Eye (tissue), 1 donor: ENCODE measurements at places on chromosomes 12 and 14.

DNA sequence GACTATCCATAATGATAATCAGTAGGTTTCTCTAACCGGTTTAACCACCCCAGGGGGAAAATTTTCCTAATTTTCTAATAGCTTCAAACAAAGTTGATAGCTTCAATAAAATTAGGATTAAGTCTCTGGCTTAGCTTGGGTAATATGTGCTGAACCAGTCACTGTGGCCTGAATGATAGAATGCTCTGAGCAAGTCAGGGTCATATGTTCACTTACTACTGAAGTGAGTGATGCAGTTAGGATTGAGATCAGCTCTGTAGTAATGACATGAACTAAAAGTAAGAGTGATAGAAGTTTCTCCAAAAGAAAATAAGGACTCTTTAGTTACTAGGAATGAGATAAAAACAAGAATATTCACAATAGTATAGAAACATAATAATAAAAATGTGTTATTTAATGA is 32.6 kb downstream of the ETNK1 start:
- no peak for DNase-seq

- peak; percentile 30 for DNase-seq
Measured at GRCh38 chr12:106580671-106581508, 1.9 kb upstream of the RFX4 start.

- no peak for DNase-seq
Measured at GRCh38 chr14:96416292-96416691, 24.4 kb downstream of the AK7 start.

DNA sequence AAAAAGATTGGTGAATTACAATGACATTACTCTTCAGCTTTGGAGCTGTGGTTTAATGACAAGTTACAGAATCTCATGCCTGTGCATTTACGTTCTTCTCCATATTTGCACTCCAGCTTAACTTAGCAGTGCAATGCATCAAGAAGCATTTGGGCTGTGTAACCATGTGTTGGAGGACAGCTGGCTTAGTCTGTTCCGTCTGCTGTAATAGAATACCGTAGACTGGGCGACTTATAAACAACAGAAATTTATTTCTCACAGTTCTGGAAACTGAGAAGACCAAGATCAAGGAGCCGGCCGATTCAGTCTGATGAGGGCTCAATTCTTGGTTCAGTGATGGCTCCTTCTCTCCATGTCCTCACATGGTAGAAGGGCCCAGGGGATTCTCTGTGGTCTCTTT is 943.5 kb downstream of the BCL11B start:
- no peak for DNase-seq

DNA sequence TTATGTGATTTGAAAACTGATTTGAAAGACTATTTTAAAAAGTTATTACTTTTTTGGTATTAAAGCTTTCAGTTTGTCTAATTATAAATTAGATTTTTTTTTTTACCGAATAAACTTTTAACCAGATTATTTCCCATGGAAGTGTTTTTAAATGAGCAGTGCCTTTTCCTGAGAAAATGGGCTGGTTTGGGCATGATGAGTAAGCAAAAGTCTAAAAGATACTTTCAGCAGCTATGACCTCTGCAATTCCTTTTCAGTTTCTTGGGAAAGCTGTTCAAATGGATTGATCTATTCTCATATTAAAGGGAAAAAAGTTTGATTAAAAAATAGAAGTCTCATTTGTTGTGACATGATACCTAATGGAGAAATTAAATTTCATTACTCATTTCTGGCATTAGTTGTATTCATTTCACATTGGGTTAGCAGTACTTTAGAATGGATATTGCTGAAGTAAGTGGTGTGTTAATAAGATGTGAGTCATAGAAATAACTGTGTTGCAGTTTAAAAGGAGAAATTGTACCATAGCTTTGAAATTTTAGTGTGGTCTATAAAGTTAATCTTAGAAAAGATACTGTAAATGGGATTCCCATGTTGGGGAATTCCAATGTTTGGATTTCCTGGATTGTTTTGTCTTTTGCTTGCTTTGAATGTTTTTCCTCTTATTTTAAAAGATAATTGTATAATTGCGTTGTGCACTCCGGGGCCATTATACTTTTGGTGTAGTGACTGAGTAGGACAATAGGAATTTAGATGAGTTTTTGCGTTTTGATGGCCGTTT is 21.0 kb downstream of the KTN1 start:
- DNase-seq, result no peak

DNA sequence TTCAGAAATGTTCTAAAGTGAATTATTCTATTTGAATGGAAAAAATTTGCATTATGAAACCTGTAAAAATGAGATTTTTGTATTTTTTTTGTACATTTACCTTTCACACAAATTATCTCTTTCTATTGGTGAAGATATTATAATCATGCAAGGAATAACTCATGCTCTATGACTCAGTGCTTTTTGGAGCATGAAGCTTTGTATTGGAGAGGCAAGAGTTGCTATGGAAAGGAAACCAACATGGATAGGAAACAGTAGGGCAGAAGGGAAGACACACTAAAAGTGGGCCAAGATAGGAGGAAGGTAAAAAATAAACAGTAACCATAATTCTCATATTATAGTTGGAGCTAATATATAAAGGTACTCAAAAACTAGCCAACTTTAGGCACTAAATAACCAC is 79.0 kb downstream of the PLCZ1 start:
- DNase-seq, result no peak

DNA sequence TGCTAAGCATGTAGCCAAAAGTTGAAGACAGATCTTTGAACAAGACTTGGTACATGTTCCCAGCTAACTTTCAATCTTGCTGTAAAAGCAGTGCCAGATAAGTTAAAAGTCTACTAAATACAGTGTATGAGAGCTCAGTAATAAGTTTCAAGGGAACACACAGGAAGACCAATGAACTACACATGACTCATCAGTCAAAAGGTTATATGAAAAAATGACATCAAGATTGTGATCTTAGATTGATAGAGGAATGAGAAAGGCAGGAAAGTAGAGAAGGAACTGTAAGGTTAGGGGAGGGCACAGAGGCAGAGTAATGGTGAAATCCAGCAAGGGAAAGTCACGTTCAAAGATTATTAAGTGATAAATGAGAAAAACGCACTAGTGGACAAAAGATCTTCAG is 249.9 kb upstream of the FLRT2 start:
- DNase-seq, result no peak

GRCh38 chr14:23409966-23410635 is 2.0 kb upstream of the MYH6 start:
- no peak for DNase-seq

DNA sequence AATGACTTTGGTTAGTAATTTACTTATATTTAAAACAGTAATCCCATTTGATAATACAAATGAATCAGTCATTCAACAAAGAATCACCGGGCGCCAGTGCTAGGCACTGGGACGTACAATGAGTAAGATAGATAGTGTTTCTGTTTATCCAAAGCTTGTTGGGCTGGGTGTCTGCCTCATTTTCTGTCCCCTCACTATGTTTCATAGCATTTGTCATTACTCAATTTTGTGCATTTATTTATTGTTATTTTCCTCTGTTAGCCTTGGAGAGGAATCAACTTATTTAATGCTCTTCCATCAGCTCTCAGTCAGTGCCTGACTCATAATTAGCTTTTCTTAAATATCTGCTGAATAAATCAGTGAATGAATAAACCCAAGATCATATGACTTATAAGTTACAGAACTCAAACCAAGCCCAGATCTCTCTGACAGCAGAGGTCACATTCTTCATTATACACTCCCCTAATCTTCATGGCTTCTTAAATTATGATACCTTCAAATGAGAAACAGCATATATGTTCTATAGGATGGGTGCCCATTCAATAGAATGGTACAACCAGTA is 86.2 kb downstream of the TSPAN8 start:
- DNase-seq, result no peak
